ENCODE measurements at places on chromosomes 2 and 18.

- DNase-seq = no peak
Observed at GRCh38 chr2:72716601-72717000, 109.2 kb downstream of the EXOC6B start.

DNA sequence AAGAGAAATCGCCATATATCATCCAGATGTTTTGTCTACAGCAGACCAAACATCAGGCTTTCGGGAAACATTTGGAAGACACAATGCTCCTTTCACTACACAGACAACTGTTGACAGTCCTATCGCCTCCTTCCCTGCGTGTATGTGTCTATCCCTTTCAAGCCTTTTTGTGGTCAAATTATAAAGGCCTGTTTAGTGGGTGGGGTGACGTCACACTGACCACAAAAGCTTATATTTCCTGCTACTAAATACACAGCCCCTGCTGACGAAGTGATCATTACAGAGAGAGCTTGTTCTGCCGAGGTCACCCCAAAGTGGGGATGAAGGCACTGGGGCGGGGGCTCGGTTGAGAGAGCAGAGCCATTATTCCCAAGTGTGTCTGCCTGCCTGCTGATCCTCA is 302.7 kb upstream of the TNP1 start:
- no peak for DNase-seq

GRCh38 chr2:142920571-142920970 is 43.1 kb downstream of the KYNU start:
- DNase-seq = no peak

DNA sequence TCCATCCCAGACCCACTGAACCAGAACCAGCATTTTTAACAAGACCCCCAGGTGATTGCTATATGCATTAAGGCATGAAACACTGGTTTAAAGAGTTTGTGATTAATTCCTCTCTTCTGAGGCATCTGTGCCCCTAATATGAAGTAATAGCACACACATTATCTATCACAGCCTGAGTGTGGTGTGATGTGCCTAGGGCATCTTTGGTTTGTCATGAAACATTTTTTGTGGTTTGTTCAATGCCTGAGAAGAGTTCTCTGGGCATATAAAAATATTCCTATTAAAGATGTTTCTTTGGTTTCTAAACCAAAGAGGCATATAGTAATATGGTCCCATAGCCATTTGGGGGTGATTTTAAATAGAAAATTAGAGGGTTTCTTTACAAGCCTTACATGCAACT is 221.7 kb upstream of the SPOPL start:
- no peak for DNase-seq

GRCh38 chr2:143551971-143552650 is 422.9 kb downstream of the ARHGAP15 start:
- DNase-seq = no peak

GRCh38 chr2:234771980-234772732 is 179.7 kb upstream of the SH3BP4 start:
- DNase-seq = no peak

Data from germinal center (tissue), 1 donor.